ENCODE measurements at places on chromosomes 16 and 17.

- H3K36me3 ChIP-seq, result no peaks in the 10 kb centered on the region
- no peak for DNase-seq
- H3K27me3 ChIP-seq, result peaks cover 3% of the 10 kb centered on the region
These were observed 109.2 kb downstream of the C16orf95 start for GRCh38 chr16:87207965-87208364.

DNA sequence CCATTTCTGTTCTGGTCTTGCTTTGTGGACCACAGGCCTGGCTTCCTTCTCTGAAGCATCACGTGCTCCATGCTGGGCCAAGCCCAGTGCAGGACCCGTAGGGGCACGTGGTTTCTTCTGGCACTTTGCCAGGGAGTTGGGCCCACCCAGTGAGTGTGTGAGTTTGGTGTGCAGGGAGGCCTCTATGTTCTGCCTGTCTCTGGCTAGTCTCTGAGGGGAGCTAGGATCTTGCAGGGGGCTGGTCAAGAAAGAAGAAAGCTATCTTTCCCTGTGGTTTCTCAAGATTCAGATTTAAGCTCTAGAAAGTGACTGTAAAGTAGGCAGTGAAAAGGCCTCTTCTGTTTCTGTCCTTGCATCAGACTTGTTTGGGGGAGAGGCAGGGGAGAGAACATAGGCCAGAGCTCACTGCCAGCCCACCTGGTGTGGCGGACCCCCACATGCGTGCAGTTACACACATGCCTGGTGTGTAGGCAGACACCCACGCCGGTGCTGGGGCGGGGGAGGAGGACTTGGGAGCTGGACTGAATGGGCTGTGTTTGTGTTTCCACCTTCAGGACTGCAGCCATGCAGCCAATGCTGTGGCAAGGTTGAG, 11.8 kb downstream of the LASP1 start:
- no peak for DNase-seq
- H3K4me3 ChIP-seq, result peak overlapping the region; percentile 87
- H3K4me1 ChIP-seq, result peaks cover 91% of the 10 kb centered on the region
- H3K36me3 ChIP-seq, result peaks cover 9% of the 10 kb centered on the region
- H3K27ac ChIP-seq, result peak overlapping the region; percentile 89

- no peaks in the 10 kb centered on the region for H3K36me3 ChIP-seq
- H3K4me3 ChIP-seq, result no peak overlapping the region
- no peak for DNase-seq
- no peak overlapping the region for H3K27ac ChIP-seq
- H3K27me3 ChIP-seq, result peaks cover 1% of the 10 kb centered on the region
- no peaks in the 10 kb centered on the region for H3K4me1 ChIP-seq
These were observed 6.7 kb upstream of the UBE2O start for GRCh38 chr17:76459674-76460073.

- peaks cover 41% of the 10 kb centered on the region for H3K4me1 ChIP-seq
- DNase-seq, result peak; percentile 26
- peak overlapping the region; percentile 80 for H3K27ac ChIP-seq
These were observed 64.2 kb downstream of the SPECC1 start for GRCh38 chr17:20073055-20073979.

DNA sequence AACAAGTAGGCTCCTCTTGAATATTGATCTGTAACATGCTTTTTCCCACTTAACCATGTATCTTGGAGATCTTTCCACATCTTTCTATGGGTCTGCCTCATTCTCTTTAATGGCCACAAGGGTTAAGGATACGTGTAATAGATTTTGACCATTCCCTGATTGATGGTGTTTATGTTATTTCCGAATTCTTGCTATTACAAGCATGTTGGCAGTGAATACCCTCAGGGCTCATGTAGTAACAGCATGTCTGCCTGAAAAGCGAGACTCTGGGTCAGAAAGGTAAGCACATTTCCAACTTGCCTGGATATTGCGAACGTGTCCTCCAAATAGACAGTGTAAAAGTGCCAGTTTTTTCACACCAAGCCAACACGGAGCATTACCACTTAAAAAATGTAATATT, 5.0 kb downstream of the TAC4 start:
- H3K36me3 ChIP-seq, result no peaks in the 10 kb centered on the region
- H3K4me3 ChIP-seq, result no peak overlapping the region
- DNase-seq, result no peak
- H3K27me3 ChIP-seq, result no peaks in the 10 kb centered on the region
- H3K4me1 ChIP-seq, result peaks cover 12% of the 10 kb centered on the region

DNA sequence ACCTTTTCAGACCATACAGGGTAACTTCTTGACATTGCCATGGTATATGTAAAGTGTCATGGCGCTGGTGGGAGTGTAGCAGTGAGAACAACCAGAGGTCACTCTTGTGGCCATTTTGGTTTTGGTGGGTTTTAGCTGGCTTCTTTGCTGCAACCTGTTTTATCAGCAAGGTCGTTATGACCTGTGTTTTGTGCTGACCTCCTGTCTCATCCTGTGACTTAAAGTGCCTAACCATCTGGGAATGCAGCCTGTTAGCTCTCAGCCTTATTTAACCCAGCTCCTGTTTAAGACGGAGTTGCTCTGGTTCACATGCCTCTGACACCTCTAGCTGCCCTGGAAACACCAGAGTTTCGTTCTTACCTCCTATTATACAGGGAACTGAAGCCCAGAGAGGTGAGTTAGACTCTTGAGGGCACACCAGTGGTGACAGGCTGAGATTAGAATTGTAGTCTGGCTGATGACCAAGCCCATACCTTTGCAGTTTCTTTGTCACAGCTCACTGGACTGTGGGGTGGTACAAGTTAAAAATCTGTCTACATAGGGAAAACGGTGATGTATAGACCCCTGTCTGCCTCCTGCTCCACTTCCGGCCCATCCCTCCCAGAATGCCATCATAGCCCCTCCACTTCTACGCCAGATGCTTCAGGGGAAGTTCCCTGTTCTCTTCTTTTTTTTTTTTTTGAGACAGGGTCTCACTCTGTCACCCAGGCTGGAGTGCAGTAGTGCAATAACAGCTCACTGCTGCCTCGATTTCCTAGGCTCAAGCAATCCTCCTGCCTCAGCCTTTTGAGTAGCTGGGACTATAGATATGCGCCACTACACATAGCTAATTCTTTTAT, 21.0 kb downstream of the KSR1 start:
- no peaks in the 10 kb centered on the region for H3K27me3 ChIP-seq
- H3K27ac ChIP-seq, result no peak overlapping the region
- no peaks in the 10 kb centered on the region for H3K36me3 ChIP-seq
- H3K4me3 ChIP-seq, result no peak overlapping the region
- no peak for DNase-seq

GRCh38 chr17:2799653-2800052, 3.4 kb downstream of the RAP1GAP2 start:
- H3K36me3 ChIP-seq, result peaks cover 3% of the 10 kb centered on the region
- DNase-seq, result no peak
- peaks cover 67% of the 10 kb centered on the region for H3K4me1 ChIP-seq
- H3K27me3 ChIP-seq, result no peaks in the 10 kb centered on the region
- H3K27ac ChIP-seq, result no peak overlapping the region
- no peak overlapping the region for H3K4me3 ChIP-seq

GRCh38 chr16:53131363-53132071, 76.7 kb downstream of the CHD9 start:
- H3K4me1 ChIP-seq, result peaks cover 21% of the 10 kb centered on the region
- peak overlapping the region; percentile 82 for H3K4me3 ChIP-seq
- H3K36me3 ChIP-seq, result no peaks in the 10 kb centered on the region
- H3K27ac ChIP-seq, result peak overlapping the region; percentile 95
- H3K27me3 ChIP-seq, result no peaks in the 10 kb centered on the region
